ENCODE measurements at places on chromosomes 1 and 21.
A peak's percentile ranks its signal among the peaks of the same experiment; 100 is the strongest.

- peak; percentile 24 for DNase-seq
Observed at GRCh38 chr21:42337830-42338728, 12.7 kb downstream of the TFF2 start.

- no peak for DNase-seq
Observed at GRCh38 chr1:69328186-69328585, 239.5 kb upstream of the LRRC7 start.

DNA sequence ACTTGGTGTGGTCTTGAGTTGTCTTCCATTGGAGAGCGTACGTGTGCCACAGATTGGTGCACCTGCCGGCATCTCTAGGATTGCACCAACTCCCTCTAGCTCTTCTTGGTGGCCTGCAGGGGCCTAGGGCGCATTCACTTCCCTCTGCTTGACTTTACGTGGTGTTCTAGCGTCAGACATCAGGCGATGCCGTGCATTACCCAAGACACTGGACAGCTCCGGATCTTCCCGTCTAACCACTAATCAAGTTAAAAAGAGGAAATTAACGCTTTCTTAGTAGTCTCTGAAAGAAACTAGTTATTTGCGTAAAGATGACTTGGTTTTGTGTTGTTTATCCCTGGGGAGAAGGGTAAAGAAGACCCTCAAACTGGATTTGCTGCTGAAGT, 510 bp upstream of the IL10RB start:
- peak; percentile 50 for DNase-seq

GRCh38 chr1:15573477-15573876, 11.4 kb downstream of the AGMAT start:
- DNase-seq = peak; percentile 37

- DNase-seq = no peak
Observed at GRCh38 chr21:44350773-44351481, 2.5 kb upstream of the TRPM2 start.

DNA sequence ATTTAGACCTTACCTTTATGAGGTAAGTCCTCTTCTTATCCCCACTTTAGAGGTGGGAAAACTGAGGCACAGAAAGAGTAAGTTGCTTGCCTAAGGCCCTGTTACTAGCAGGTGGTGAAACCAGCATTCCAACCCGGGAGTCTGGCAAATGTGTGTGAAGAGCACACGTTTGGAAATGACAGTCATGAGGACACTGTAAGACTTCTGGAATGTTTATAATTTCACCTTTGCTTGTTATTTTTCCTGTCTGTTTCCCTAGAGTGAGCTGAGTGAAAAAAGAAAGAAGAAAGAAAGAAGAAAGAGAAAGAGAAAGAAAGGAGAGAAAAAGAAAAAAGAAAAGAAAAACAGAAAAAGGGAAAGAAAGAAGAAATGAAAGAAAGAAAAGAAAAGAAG, 21.2 kb upstream of the LGALS8 start:
- DNase-seq = peak; percentile 62

DNA sequence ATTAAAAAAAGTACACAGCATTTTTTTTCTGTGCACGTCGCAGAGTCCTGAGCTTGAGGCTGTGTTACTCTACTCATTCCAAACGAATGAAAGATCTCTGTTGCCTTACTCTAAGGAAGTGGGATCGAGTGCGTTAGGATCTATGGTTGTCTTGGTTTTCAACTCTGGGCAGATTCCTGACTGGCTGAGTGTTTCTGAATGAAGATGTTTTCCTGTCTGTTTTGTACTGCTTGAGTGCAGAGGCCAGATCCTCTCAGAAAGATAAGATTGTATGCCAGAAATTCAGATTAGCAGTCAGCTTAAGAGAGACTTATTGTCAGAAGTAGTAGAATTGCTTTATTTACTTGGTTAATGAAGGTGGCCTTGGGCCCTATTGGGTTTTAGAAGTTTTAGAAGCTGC, 14.0 kb downstream of the PLA2G2E start:
- no peak for DNase-seq

DNA sequence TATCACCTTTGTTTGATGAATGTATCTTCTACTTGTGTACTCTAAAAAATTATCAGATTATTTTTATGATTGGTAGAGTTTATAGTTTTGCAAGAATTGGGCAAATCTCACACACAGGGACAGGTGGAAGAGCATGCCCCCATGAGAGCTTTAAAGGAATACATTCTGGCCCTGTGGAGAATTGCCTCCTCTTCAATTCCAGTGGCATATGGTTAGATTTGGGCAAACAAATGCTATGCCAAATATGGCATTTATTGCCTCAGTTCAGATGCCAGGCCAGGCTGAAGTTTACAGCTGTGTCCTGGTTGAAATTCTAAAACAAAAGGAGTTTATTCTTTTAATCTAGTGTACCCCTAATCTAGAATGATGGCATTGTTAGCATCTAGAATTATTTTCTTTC, 162.4 kb upstream of the CACYBP start:
- no peak for DNase-seq
